ENCODE measurements at places on chromosomes 7 and 10. TPM values are rescaled to one million over a fixed set of nuclear protein-coding genes. Genes with fewer than 3 reads are reported as not detected.

GRCh38 chr10:22345301-22346095 is at the start of gene SPAG6:
TSS of gene SPAG6 (plus strand) at chr10:22345496. CDS start at chr10:22345612, 116 bp downstream.
- DNase-seq: peak; percentile 91

DNA sequence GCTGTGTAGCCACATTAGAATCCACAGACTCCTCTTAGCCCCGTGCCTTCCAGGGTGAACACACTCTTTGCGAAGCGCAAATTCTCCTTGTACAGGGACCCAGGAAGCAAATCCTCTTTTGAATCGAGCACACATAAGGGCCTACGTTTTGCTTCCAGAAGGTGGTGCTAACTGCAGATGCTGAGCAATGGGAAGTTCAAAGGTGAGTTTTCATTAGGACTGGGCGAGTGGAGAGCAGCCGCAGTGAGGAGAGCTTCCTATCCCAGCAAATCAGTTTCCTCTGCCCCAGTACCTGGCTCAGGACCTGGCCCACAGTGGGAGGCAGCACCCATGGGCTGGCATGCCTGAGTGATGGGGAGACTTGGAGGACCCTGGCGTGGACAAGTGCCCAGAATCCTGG is 23.5 kb upstream of the GPR26 start:
- DNase-seq: no peak

DNA sequence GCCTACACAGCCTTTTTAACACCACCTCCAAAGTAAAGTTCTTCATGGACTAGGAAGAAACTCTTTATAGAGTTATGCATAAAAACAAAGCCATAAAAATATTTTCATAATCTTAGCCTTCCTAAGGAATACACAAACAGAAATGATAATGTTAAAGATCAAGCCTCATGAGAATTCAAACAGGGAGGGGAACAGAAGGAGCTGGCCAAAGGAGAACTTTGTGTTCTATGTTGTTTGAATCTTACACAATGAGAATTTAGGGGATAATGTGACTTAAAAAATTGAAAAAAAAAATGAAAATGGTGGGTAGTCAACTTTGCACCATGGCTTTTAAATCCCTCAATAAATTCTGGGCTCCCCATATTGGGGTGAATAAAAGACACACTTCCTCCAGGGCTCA is 9.1 kb upstream of the PILRB start:
- no peak for DNase-seq

- DNase-seq: no peak
Observed at GRCh38 chr10:114294549-114294948, 55.5 kb downstream of the VWA2 start.

DNA sequence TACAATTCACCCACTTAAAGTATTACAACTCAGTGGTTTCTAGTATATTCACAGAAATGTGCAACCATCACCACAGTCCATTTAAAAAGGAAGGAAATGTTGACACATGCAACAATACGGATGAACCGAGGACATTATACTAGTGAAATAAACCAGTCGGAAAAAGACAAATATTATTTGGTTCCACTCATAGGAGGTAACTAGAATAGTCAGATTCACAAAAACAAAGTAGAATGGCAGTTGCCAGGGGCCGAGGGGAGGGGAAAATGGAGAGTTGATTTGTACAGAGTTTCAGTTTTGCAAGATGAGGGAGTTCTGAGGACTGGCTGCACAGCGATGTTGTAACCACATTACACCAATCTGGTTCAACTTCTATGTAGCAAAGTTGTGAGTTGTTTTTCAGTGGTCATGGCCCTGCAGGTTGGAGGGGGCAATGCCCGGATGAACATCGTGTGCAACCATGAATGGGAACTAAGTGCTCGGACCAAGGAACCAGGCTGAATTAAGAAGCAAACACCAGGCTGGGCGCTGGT is 17.6 kb upstream of the TNPO3 start:
- DNase-seq: no peak

DNA sequence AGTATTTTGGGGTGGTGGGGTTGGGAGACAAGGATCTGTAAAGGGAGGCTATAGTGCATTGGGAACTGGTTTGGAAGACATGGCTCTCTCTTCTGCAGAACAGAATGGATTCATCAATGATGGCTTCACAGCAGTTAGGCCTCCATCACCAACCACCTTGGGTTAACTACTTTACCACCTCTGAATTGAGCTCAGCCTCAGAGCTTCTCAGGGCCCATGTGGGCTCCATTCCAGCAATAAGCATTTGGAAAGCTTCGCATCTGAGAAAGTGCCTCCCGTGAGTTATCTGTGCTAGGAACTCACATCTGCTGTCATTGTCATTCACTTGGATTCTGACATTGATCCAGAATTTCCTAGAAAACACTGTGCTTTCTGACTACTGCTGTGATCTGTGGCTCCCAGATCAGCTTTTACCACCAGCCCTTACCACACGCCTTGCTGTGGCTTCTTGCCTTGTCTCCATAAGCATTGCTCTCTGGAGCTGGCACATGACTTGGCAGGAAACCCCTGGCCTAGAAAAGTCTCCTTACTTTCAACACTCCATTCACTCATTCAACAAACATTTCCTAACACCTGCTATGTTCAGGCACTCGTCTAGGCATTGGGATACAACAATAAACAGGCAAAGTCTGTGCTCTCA is 70.7 kb upstream of the ADO start:
- DNase-seq: no peak

- DNase-seq: no peak
Observed at GRCh38 chr7:158645842-158646241, 58.2 kb upstream of the PTPRN2 start.

The LIPA gene
- 71.1 TPM for total RNA-seq

The PTPRN2 gene
- 1.6 TPM for total RNA-seq

The CTBP2 gene
- total RNA-seq: 44.4 TPM

The FAM24B gene
- total RNA-seq: 1.4 TPM

All from posterior vena cava (tissue), 2 donors.